ENCODE measurements at places on chromosomes 6 and 20.

DNA sequence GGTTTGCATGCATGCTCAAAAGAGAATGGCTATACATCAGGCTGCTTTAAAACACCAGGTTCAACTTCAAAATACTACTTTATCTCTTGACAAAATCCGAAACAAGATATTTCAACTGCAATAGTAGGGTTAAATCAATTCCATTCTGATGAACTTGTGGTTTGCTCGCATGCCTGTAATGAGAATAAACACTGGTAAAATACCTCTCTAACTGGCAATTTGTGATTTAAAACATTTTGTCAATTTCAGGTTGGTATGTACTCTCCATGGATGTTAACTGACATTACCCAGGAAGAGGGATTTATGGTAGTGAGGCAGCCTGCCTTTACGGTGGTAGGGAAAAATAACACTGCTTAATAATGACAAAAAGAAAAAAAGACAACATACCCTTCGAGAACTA, 74.4 kb downstream of the MBOAT1 start:
- DNase-seq: no peak

GRCh38 chr20:57957411-57958049, 247.7 kb upstream of the PMEPA1 start:
- no peak for DNase-seq

DNA sequence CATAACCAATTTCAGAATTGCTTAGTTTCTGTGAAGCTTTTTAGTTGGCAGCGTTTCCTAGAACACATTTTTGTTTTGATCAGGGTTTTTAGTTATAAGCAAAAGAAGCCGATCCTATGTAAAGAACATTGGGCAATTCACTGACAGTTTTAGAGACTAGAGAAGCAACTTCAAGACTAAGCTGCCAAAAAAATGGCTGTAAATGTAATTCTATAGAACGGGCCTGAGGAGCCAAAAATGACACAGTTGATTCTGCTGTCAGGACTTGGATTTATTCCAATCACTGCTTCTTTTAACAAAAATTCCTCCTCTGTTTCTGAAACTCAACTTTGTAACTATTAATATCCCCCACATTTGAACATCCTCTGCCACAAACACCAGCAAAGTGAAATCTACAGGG, 236.0 kb upstream of the EYS start:
- no peak for DNase-seq

GRCh38 chr20:42530855-42531448, 658.8 kb downstream of the PTPRT start:
- DNase-seq: no peak

GRCh38 chr6:109861946-109862345, 116.2 kb upstream of the GPR6 start:
- DNase-seq: no peak

DNA sequence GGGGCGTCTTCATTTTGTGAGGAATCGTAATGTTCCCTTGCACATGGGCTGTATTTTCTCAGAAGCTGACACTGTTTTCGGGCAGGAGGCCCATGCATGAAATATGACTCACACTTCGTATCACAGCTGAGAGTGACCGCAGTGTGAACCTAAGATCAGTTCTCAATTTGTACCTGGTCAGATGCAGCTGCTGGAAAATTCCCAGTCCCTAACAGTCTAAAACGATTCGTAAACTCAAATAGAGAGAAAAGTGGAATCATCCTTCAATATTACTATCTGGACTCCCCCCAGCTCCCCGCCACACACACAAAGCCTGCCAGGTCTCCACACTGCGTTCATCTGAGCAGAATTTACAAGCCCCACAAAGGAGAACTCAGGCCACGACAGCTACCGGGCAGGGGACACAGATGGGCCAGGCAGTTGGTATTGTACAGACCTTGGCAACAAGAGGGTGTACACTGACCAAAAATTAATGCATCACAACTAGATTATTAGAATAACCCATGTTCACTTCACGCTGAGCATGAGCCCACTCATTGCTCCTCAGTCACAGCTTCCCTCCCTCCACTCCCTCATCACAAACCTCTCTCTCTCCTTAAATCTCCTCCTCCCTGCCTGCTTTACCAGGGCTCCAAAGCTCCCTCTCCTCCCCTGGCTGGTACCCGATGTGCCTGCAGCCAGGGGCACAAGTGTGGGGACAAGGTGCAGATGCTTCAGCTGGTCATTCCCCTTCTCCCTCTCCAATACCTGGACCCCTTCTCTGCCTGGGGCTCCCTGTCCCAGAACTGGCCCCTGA, 488.4 kb downstream of the PREX1 start:
- DNase-seq: no peak

DNA sequence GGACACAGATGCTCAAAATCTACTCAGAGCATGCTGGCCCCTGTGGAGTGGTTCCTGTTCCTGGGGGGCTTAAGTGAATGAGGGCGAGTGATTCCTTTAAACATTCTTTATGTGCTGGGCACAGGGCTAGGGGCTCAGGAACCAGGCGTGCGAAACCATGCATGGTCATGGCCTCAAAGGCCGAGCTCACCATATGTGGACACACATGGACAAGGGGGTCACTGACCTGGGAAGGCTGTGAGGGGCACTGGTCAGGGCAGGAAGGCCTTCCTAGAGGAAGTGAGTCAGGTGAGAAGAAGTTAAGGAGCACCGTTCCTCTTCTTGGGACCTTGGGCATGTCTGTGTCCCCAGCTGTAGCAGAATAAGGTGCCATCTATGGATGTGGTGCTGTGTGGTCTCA, 74.6 kb upstream of the BHLHE23 start:
- no peak for DNase-seq

DNA sequence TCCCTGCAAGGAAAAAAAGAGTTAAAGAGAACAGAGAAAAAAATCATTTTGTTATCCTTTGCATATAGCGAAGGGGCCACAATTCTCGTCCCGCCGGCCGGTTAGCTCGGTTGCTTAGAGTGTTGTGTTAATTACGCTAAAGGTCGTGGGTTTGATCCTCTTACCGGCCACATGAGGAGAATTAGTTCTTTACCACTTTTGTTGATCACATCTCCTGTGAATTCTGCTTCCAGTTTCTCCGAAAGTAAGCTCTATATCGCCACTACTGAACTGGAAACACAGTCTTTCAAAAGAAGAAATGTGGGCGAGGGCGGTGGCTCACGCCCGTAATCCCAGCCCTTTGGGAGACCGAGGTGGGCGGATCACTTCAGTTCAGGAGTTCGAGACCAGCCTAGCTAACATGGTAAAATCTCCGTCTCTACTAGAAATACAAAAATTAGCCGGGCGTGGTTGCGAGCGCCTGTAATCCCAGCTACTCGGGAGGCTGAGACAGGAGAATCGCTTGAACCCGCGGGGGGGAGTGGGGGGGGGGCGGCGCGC, 13.4 kb downstream of the PRSS16 start:
- no peak for DNase-seq

GRCh38 chr6:43762966-43763695, 6.9 kb upstream of the VEGFA start:
- DNase-seq: no peak

- no peak for DNase-seq
These were observed 129.8 kb downstream of the VEGFA start for GRCh38 chr6:43899830-43900229.

DNA sequence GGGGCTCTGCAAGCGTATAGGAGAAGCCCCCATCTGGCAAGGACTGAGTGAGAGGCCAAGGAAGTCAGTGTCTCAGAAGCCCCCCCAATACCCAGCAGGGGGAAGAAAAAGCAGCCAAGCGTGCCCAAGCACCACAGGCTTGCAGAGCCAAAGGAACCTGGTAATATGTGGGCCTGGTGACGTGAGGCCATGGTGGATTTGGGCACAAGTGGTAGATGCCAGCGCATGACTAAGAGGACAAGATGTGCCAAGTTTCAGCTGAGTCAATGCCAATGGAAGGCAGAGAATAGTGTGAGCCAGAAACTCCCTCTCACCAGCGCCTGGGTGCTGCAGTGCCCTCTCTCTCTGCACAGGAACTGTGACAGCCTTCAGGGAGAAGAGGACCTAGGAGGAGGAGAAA, 110.0 kb downstream of the QRSL1 start:
- DNase-seq: no peak

GRCh38 chr6:5567352-5567751, 306.0 kb downstream of the FARS2 start:
- no peak for DNase-seq

- DNase-seq: no peak
These were observed 112.2 kb downstream of the DTNBP1 start for GRCh38 chr6:15550546-15551123.

DNA sequence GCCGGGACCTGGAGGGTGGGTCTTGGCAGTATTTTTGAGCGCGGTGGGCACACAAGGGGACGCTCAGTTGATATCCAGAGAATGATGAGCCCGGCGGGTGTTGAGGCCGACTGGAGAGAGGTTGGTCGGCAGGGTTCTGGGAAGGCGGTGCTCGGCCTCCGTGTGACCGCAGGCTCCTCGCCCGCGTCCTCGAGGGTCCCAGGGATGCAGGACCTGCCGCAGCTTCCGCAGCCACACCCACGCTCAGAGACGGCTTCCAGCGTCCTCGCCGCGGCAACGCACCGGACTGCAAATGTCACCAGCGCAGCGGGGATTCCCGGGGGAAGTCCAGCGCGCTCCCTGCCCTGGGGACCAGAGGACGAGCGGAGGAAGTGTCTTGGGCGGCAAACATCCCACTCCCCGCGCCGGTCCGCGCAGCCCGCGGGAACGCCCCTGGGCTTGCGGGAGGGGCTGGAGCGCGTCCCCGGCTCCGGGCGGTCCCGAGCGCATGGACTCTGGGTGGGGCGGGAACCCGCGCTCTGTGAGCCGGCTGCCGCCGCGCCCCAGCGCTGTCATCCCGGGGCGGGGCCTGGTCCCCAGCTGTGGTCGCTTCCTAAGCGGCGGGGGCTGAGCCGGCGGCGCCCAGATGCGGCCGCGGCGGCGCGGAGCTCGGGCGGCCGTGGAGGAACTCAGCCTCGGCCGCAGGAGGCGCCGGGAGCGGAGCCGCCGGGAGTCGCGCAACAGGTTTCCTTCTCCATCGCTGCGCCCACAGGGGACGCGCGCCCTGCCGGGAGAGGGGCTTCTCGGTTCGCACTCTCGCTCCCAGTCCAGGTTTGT, at the start of gene STX11:
STX11 (plus strand) TSS at position 624 of the 816 bp plus-strand sequence. CDS start 36,111 bp downstream, outside the sequence.
- no peak for DNase-seq

DNA sequence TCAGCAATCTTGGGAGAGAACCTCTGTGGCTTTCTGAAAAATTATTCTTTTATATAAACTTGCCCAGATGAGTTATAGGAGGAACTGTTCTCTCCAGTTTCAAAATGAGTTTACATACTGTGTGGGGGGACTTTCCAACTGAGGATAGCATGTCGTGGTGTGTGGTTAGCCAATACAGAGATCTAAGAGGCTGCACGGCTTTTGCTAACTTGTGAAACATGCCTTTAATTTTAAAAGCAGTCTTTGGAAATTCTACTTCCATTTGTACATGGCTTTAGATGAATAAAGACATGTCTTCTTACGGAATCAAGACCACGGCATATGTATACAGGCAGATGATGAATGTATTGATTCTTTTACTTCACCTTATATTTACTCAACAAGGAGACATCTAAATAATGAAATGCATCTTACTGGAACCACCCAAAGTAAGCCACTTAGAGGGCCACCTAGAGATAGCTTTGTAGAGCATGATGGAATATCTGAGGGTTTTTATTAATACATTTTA, 39.8 kb downstream of the HIVEP1 start:
- DNase-seq: no peak

DNA sequence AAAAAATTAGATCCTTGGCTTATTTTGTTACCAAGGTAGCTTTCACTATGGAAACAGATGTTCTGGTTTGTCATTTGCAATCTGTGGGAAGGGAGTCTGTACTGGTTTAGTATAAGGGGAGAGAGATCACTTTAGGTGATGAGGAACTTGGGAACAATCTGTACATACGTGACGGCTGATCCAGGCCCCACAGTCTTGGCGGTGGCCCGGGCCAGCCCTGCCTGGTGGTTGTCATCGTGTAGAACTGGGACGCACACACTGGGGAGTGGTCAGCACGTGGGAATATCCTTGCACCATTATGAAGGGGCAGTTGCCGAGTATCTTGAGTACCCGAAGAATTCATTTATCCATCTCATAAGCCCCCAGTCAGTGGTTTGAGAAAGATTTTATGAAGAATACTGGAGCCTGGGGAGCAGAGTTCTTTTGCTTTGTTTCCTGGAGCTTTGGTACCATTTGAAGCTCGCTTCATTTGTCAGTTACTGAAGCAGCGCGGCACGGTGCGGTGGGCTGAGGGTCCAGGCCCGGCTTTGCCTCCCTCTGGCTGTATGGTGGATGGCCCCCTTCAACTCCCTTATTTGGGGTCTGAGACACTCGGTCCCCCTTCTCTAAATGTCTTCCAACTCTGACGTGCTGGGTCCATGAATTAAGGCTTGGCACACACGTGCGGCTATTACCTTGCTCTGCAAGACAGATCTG, 22.8 kb upstream of the CLDN20 start:
- no peak for DNase-seq

- no peak for DNase-seq
These were observed 12.4 kb upstream of the NPBWR2 start for GRCh38 chr20:64119681-64120341.

DNA sequence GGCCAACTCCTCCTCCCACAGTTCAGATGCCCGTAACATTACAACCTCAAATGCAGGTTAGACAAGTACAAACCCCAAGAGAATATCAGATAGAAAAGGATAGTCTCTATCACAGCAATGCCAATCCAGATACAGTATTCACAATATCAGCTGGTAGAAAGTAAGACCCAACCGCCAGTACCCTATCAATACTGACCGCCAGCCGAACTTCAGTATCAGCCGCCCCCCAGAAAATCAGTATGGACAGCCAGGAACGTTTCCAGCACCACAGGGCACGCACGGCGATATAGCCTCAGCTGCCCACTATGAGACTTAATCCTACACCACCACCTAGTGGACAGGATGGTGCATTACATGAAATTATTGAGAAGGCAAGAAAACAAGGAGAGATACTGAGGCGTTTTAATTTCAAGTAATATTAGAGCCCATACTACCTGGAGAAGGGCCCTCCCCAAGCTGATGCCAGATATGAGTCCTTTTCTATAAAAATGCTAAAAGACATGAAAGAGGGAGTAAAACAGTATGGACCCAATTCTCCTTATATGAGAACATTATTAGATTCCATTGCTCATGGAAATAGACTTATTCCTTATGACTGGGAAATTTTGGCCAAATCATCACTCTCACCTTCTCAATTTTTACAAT, 17.6 kb upstream of the EIF2S2 start:
- DNase-seq: no peak

GRCh38 chr6:138785079-138785478, 10.8 kb upstream of the ECT2L start:
- no peak for DNase-seq

DNA sequence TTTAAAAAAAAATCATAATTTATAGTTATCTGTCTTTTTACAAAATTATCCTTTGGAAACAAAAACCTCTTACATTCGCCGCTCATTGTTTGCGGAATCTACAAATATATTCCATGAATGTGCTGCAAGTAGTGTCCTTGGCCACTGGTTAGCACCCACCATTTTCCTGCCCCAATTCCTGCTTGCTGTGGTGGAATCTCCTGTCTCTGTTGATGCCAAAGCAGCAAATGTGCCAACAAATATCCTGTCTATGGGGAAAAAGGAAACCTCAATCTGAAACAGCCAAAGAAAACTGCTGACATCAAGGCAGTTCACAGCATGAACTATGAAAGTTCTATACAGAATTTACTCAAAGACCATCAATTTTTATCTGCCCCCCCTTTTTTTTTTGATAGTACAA, 603.6 kb downstream of the COL12A1 start:
- DNase-seq: no peak

Data from NCI-H187 (cell line).